Kidney capillary endothelial cell (primary cell): ENCODE measurements at places on chromosomes 6 and 20.

GRCh38 chr6:80523531-80523997 is 417.1 kb downstream of the BCKDHB start:
- peak; percentile 65 for DNase-seq

DNA sequence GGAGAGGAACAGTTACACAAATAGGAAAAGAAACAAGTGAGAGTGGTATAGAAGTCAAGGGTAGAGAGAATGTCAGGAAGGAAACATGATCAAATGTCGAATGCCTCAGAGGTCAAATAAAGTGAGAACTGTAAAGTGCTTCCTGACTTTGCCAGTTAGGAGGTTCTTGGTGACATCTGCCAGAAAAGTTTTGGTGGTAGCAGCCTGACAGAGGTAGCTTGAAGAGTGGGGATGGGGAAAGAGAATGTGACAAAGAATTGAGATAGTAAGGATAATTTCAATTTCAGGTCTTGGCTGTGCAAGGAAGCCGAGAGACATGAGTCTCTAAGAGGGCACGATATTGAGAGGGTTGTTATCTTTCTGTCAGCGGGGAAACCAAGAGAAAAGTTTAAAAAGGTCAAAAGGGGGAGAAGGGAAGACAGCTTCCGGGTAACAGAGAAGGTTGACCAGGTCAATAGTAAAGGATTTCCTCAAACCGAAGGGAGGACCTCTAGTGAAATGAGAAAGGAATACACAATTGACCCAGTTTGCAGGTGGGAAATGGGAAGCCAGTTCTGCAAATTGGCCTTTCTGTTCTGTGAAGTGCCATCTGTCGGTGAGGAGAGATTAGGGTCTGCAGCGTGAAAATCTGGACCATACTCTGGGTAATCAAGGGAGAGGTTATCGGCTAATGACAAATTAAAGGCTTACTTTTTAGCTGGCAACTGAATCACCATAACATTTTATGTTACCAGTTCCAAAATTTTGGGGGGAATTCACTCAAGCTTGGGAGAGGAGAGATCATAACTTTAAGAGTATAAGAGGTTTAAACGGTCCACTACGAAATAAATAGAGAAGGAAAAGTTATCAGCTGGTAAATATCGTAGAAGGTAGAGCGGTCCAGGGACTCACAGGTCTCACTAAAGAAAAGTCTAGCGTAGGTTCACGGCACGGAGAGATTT is 973 bp upstream of the BRD2 start:
- peak; percentile 51 for DNase-seq

DNA sequence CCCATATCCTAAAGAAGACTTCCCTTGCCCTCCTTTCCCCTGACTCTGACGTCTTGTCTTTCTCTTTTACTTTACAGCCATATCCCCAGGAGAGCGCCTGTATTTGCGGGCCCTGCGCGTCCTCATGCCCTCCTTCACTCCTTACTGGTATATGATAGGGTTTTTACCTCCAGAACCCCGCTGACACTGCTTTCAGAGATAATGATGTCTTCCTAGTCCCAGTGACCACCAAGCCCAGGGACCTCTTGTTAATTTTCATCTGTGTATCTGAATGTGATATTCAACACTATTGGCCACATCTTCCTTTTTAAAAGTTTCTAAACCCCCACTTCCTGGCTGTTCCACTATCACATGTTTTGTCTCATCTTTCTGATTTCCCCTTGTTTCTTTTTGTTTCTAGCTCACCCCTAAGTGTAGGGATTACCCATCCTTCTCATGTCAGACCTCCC is 102.0 kb downstream of the HIVEP1 start:
- DNase-seq, result no peak

- DNase-seq, result no peak
These were observed 114.5 kb downstream of the SLC16A10 start for GRCh38 chr6:111201764-111202163.

DNA sequence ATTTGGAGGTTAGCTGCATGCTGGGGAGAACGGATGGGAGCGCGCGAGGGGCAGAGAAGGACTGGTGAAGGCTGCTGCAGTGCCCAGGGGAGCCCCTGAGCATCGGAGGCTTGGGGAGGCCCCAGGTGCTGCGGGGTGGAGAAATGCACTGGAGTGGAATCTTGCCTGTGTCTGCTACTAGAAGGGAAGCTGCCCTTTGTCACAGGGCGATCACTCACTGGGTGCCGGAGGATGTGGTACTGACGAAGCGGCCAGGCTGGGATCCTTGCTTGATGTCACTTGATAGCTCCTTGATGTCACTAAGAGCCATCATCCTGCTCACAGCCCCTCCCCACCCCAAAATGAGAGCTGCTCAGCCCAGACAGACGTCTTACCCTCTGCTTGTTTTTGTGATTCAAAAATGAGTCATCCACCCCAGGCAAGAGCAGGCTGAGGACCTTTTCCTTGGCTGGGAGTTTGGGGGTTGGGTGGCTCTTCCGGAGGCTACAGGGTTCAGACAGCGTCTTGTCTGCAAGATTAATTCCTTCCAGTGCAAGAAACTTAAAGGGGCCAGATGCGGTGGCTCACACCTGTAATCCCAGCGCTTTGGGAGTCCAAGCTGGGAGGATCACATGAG is 62.6 kb upstream of the PMEPA1 start:
- peak; percentile 90 for DNase-seq

- no peak for DNase-seq
These were observed 5.1 kb upstream of the EPB41L2 start for GRCh38 chr6:131068165-131068564.

GRCh38 chr6:3650076-3650958 is 101.2 kb downstream of the PXDC1 start:
- DNase-seq, result no peak

GRCh38 chr6:83873869-83874268 is 14.4 kb downstream of the CYB5R4 start:
- no peak for DNase-seq

- DNase-seq, result no peak
These were observed 31.0 kb downstream of the RNASET2 start for GRCh38 chr6:166925141-166925996.

- DNase-seq, result no peak
These were observed 659 bp upstream of the GUCA1B start for GRCh38 chr6:42195415-42195814.

DNA sequence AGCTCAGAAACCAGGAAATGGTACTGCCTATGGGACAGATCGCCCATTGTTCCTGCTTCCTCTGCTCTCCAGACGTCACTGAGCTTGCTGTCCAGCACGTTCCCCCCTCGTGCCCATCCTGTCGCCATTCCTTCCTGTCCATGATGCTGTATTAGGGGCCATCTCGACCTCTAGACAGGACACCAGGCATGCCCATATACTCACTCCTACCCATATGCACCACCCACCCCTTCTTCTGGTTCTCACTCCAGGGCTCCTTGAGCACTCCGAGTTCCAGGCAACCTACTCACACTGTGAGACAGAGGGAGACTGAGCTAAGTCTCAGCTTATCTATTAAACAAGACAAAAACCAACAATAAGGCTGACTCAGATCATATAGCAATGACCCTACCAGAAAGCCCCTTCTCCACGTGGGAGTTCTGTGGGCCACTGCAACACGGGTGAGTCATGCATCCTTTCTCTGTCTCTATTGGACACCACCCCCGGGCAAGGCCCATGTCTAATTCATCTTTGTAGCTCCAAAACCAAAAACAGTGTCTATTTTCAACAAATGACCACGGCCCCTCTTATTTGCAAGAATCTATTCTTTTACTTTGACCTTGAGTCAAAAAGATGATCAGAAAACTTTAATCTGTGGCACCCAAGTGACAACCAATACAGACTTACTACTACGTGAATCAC is 65.7 kb downstream of the PSMG4 start:
- peak; percentile 99 for DNase-seq

DNA sequence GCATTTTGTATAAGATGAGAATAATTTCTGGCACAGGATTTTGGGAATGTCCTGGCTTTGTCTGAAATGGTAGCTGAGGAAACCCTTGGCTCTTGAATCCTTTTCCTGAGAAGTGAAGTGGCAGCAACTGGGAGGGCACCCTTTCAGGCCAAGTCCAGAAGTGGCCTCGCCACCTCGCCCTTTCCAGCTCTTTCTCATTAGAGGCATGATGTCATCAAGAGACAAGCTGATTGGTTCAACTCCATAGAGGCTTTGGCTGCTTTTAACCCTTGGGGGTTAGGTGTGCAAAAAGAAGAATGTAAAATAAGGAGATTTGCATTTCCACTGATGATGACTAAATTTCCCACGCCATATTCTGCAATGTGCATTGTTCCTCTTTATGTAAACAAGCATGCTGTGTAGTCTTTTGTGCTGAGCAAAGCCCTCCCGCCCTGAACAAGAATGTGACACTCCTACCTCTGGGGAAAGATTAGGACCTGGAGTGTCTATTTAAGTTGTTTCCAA is 116.5 kb downstream of the TCP11 start:
- peak; percentile 60 for DNase-seq

DNA sequence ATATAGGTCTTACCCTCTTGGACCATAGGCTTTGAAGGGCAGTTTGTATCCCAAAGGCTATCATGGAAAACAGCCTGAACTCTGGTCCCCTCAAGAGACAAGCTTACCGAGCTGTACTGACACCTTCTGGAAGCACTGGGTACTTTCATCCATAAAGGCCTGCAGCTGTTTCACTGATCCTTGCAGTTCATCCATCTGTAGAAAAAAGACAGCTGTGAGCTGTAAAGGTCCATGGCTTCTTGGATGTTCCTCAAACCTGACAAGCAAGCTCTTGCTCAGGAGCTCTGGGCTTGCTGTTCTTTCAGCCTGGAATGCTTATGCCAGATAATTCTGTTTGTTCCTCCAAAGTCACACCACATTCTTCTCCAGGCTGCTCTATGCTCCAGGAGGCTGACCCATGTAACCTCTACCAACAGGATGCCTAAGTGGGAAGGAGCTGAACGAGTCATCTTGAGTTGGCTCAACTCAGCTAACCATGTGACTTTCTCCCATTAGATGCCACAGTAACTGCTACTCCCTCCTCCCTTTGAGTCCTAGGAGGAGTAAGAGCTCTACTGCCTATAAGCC is 8.8 kb upstream of the NDRG3 start:
- DNase-seq, result peak; percentile 89

DNA sequence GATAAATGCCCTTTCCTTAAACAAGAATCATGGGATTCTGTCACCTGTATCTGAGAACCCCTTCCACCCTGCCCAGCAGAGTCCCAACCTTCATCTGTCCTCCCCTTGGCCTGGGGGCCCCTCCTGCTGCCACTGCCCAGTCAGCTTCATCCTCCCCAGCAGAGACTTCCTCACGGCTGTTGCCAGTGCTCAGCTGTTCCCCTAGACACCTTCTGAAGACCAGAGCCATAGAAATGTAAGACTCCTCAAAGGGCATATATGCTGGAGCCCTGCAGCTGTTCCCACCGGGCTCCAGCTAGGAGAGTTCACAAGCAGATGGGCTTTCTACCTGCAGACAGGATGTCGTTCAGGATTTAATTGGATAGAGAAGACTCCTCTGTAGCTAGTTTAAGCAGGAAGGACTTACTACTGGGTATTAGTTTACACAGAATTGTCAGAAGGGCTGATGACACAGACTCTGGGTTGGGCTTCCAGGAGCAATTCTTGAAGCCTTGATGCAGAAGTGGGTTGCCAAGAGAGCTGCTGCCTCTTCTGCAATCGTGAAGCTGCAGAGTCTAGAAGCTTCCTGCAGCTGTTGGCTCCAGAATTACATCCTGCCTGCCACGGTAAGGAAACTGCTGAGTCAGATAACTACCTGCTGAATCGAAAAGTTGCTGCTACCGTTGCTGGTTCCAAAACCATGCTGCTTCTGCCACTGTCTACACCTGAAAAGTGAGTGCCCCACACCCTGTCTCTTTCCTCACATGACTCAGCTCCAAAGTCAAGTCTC is 57.1 kb upstream of the MLN start:
- DNase-seq, result peak; percentile 55

GRCh38 chr20:61576372-61576771 is 324.3 kb downstream of the CDH4 start:
- no peak for DNase-seq

GRCh38 chr6:18978337-18979128 is 591.4 kb downstream of the RNF144B start:
- no peak for DNase-seq

- peak; percentile 16 for DNase-seq
These were observed 912 bp downstream of the SNRNP48 start for GRCh38 chr6:7590918-7591302.

DNA sequence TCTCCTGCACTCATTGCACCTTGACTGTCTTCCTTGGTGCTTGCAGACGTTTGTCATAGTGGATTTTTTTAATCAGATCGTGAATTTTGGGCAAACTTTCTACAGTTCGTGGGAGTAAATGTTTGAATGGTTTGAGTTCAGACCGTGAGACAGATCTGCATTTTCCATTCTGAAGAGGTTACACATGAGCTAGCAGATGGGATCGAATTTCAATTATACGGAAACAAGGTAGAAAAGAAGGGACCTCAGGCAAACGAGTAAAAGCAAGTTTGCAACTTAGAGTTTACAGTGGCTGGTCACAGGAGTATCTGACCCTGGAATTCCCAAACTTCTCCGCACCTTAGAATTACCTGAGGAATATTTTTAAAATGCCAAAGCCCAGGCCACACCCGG is 17.2 kb upstream of the NCR2 start:
- DNase-seq, result no peak

- DNase-seq, result peak; percentile 75
These were observed 8.0 kb upstream of the BCAS1 start for GRCh38 chr20:54078296-54078984.

DNA sequence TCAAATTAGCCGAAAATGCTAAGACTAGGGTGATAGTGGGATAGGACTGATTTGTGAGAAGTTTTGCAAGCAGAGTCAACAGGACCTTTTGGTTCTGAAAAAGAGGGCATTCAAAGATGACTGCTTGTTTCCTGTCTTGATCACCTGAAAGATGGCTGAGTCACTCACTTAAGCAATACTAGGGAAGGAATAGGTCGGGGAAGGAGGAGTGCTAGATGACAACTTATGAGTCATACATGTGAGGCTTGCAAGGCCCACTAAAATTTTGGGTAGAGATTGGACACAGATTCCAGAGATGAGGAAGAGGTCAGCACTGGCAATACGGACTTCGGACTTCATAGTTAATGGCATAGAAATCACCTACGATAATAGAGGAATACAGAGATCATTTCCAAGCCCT is 89.2 kb downstream of the FAM83B start:
- DNase-seq, result no peak

DNA sequence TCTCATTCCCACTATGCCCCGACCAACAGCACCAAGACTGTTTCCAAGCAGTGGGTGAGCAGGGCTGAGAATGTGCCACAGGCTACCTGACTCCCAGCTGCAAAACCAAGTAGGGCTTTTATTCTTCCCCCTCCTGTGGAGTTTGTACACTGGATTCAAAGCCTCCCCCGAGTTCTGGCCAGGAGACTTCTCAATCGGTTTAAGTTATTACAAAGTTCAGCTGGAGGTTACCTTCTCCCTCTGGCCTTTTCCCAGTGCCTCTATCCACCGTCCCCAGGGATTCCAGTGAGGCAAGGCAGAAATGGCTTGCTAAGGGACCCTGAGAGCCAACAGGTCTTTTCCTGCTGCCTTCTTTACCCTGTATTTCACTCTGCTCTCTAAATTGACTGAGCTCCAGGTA is 217.0 kb downstream of the ADGRG6 start:
- no peak for DNase-seq

GRCh38 chr6:80530103-80530502 is 423.6 kb downstream of the BCKDHB start:
- DNase-seq, result no peak

GRCh38 chr6:21539621-21540100 is 53.9 kb upstream of the SOX4 start:
- DNase-seq, result no peak

- no peak for DNase-seq
These were observed 87.6 kb upstream of the E2F3 start for GRCh38 chr6:20313960-20314530.

- no peak for DNase-seq
These were observed 80.6 kb upstream of the BHLHE23 start for GRCh38 chr20:63087236-63087871.
